ENCODE measurements at places on chromosomes 12 and 14. TPM values are rescaled to one million over a fixed set of nuclear protein-coding genes. Genes with fewer than 3 reads are reported as not detected.

GRCh38 chr14:92513966-92514843, 624 bp downstream of the RIN3 start:
- H3K36me3 ChIP-seq: no peaks in the 10 kb centered on the region
- H3K27me3 ChIP-seq: no peaks in the 10 kb centered on the region
- H3K4me1 ChIP-seq: peaks cover 74% of the 10 kb centered on the region
- H3K27ac ChIP-seq: peak overlapping the region; percentile 84

Gene AQP2
- not detected for total RNA-seq

Gene SLCO1B3
- not detected for total RNA-seq

DNA sequence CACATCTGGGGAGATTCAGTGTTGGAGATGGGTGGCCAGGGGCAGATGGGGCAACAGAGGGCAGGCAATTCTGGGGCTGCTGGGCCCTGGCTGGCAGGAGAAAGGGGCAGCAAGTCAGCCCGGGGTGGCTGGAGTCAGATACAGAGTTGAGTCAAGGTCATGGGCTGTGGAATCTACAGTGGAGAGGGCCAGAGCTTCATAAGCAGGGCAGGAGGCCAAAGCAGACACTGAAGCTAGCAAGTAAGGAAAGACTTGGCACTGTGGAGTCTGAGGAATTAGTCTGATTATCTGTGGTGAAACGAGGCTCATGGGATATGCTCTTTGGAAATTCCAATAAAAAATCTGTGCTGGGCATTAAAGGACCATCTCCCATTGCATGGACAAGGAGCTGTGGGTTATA, 95.5 kb downstream of the TMX1 start:
- H3K27ac ChIP-seq: peak overlapping the region; percentile 62
- peaks cover 57% of the 10 kb centered on the region for H3K4me1 ChIP-seq
- peak; percentile 84 for DNase-seq

Gene CCDC177
- not detected for total RNA-seq

- H3K27ac ChIP-seq: no peak overlapping the region
- no peak overlapping the region for H3K4me3 ChIP-seq
- no peaks in the 10 kb centered on the region for H3K27me3 ChIP-seq
Observed at GRCh38 chr12:32854716-32855115, 41.9 kb downstream of the PKP2 start.

DNA sequence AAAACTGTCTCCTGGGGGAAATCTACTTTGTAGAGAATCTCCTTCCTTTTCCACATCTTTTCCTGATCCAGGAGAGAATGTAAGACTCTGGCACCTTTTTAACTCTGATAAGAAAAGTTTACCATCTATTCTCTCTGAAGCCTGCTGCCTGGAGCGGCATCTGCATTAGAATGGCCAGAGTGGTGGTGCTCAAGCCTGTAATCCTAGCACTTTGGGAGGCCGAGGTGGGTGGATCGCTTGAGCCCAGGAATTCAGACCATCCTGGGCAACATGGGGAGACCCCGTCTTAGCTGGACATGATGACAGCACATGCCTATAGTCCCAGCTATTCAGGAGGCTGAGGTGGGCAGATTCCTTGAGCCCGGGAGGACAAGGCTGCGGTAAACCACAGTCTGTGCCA, 1.4 kb upstream of the CHFR start:
- H3K36me3 ChIP-seq: no peaks in the 10 kb centered on the region
- H3K27me3 ChIP-seq: no peaks in the 10 kb centered on the region
- H3K27ac ChIP-seq: peak overlapping the region; percentile 92
- no peak overlapping the region for H3K4me3 ChIP-seq

DNA sequence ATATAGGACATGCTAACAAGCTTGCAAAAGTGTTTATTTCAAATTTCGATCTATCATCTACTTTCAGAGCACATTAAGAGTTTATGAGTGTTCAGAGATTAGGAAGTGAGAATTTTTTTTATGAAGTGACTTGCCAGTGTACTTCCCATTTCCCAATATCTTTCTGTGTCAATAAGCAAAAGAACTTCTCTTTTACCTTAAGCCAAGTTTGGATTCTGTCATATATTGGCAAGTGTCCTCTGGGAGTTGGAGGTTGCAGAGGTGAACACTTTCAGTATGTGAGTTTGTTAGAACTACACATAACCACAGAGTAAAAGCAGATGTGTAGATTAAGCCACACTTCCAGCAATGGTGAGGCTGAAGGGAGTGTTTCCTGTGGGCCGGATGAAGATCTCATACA, 16.6 kb upstream of the KLRF1 start:
- H3K27ac ChIP-seq: no peak overlapping the region
- H3K4me3 ChIP-seq: no peak overlapping the region
- DNase-seq: no peak
- H3K27me3 ChIP-seq: no peaks in the 10 kb centered on the region
- H3K4me1 ChIP-seq: no peaks in the 10 kb centered on the region
- H3K36me3 ChIP-seq: no peaks in the 10 kb centered on the region

- H3K4me3 ChIP-seq: no peak overlapping the region
- no peaks in the 10 kb centered on the region for H3K36me3 ChIP-seq
- DNase-seq: peak; percentile 69
- no peak overlapping the region for H3K27ac ChIP-seq
- no peaks in the 10 kb centered on the region for H3K27me3 ChIP-seq
Observed at GRCh38 chr12:16165506-16165905, 112.0 kb downstream of the SLC15A5 start.

GRCh38 chr14:53035336-53036210, 84.7 kb upstream of the FERMT2 start:
- H3K4me1 ChIP-seq: peaks cover 33% of the 10 kb centered on the region
- no peaks in the 10 kb centered on the region for H3K27me3 ChIP-seq
- H3K36me3 ChIP-seq: no peaks in the 10 kb centered on the region
- H3K27ac ChIP-seq: no peak overlapping the region
- no peak for DNase-seq

- no peak overlapping the region for H3K4me3 ChIP-seq
- no peak for DNase-seq
- no peak overlapping the region for H3K27ac ChIP-seq
- H3K27me3 ChIP-seq: no peaks in the 10 kb centered on the region
- no peaks in the 10 kb centered on the region for H3K36me3 ChIP-seq
Observed at GRCh38 chr12:27422697-27423096, 23.8 kb upstream of the SMCO2 start.

DNA sequence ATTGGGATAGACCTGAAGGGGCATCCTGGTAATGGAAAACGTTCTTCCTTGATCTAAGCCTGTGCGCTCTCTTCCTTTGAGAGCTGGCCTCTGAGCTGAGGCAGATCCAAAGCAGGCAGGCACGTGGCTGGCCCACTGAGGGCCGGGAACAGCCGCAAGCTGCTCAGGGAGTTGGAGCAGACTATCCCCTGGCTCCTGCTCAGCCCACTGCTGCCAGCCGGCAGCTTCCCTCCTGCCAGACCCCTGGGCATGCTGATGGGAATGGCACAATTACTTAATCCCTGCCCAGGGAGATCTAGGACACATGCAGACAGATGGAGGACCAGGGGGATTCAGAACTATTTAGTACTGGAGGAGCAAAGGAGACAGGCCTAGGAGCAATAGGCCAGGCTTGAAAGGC, 14.4 kb downstream of the NEUROD4 start:
- H3K4me3 ChIP-seq: no peak overlapping the region
- H3K36me3 ChIP-seq: no peaks in the 10 kb centered on the region
- H3K27ac ChIP-seq: no peak overlapping the region
- no peak for DNase-seq

Gene NFATC4
- total RNA-seq: 58.1 TPM

DNA sequence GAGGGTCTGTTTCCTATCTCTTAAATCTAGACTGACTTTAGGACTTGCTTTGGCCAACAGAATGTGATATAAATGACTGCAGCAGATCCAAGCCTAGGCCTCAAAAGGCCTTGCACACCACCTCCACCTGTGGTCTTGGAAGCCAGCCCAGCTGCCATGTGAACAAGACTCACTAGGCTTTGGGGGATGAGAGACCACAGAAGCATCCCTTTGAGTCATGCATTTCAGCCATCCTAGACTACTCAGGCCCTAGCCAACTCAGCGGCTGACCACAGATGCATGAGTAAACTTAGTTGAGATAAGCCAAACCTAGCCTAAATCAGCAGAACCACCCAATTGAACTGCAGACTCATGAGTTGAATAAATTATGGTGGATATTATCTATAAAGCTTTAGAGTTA, 87.7 kb downstream of the KCNH5 start:
- no peak for DNase-seq
- H3K4me1 ChIP-seq: no peaks in the 10 kb centered on the region
- no peak overlapping the region for H3K4me3 ChIP-seq
- H3K27me3 ChIP-seq: no peaks in the 10 kb centered on the region

All from sigmoid colon (tissue), 7 donors.